ENCODE measurements at places on chromosomes 4 and X.

- no peak for DNase-seq
Measured at GRCh38 chrX:46228389-46228788, 316.8 kb downstream of the ZNF674 start.

DNA sequence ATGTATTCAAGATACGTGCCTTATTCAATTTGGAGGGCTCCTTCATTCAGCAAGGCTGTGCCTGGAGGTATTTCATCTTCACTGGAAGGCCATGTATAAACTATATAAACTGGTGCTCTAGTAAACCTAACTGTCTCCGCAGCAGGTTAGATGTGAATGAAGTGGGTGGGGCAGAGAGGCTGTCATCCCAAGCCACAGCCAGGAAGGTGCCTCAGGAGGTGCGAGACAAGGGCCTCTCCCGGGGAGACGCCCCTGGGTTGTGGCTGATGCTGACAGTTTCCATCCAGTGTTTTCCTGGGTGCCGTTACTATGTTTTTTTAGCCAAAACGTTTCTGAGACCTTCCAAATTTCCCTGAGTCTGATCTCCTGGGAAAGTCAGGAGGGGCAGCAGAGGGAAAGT lies 221.5 kb upstream of the RPL34 start:
- no peak for DNase-seq

DNA sequence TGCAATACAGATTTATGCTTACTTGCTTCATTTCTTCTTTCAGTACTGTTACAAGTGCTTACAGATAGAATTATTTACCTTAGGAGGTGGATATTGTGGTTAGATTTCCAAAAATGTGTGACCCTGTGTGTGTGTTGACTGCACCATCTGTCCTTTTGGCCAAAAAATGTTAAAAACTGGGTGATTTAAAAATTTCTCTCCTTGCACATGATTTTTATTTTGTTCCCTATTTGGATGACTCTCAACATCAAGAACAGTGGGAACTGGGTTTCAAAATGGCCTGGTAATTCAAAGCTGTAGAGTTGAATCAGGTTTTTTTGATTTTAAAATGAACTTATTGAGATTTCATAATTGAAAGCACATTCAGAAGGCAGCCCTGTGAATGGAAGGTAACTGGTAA lies 1132.9 kb downstream of the RAPGEF2 start:
- no peak for DNase-seq

DNA sequence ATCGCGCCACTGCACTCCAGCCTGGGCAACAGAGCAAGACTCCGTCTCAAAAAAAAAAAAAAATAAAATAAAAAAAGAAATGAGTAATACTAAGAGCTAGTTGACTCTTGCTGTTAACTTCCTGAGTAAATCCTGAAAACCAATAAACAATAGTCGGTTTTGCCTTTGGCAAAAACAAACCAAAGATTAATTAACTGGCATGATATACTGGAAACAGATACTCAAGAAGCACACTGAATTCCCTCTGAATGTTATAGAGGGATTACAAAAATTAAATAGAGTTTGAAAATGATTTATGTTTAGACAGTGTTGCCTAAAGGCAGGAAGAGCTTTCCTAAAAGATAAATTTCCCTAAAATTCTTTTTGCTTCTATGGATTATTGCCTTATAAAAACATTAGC lies 1702.3 kb downstream of the STIM2 start:
- DNase-seq, result no peak

DNA sequence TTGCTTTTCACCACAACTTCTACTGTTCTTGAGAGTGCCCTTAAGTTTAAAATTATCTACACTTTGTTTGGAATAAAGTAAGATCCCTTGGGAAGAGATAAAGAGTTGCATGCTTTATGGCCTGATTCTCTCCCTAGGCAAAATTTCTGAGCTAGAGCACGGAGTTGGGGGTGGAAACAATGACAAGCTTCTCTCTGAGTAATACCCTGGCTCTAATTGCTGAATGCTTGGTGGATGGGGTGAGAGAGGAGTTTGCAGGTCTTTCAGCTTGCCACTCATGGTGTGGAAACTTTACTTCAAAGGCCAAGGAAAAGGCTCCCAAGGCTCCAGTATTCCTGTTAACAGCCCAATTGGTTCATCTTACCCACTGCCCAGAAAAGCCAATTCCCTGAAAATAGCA lies 26.1 kb upstream of the PRDM8 start:
- no peak for DNase-seq

DNA sequence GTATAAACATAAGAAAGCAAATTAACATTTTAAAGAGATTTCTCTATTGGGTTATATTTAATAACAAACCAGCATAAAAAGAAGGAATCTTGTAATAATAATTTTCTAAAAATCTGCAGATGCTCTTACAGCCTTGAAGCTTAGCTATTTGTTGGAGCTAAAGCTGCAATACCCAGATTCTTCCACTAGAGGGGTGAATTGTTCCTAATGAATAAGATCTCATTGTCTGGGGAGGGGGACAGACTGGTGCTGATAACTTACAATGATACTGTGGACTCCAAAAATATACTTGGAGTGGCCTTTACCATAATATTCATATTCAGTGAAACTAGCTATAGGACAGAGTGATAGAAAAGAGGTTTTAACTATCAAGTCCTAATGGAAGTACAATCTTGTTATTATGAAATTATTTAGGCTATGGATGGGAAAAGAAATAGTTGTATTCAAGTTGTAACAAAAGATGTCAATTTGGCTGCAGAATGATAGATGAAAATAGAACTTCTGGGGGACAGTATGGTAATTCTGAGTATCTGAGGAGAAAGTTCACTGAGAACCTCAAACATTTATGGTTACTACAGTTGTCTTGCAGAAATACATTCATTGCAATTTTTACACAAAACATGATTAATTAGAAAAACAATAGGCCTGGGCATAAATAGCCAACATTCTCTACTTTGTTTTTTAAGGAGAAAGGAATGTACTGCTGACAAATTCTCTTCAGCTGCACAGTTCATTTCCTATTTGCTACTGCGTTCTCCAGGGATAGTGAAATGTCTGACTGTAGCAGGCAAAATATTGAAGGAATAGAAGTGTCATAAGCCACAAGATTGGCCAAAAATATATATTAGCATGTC lies 443.3 kb downstream of the GBA3 start:
- peak; percentile 39 for DNase-seq

DNA sequence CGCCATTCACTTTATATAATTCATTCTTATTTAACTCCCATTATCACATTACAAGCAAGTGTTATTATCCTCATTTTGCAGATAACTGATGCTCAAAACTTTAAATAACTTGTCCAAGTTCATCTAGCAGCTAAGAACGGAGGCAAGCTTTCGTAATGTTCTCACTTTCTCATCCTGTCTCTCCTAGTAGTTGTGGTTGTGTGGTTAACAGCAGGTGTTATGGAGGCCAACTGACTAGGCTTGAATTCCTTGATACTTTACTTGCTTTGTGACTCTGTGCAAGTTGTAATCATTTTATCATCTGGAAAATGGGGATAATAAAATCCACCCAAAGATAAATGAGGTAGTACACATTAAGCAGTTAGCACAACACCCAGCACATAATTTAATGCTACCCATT lies 109.9 kb upstream of the PTPN13 start:
- no peak for DNase-seq

DNA sequence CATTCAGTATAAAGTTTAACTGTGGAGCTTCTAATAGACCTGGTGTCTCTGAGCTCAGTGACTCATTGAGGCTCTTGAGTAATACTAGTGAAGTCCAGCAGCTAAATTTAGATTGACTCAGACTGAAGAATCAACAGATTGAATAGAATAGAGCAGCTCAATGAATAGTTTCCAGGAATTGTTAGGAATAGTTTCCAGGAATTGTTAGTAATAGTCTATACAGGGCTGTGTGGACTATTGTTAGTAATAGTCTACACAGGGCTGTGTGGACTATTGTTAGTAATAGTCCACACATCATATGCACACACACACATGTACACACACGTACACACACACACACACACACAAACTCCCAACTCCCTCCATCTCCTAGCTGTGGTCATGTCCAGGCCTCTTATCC lies 3.0 kb downstream of the GIMD1 start:
- DNase-seq, result no peak

DNA sequence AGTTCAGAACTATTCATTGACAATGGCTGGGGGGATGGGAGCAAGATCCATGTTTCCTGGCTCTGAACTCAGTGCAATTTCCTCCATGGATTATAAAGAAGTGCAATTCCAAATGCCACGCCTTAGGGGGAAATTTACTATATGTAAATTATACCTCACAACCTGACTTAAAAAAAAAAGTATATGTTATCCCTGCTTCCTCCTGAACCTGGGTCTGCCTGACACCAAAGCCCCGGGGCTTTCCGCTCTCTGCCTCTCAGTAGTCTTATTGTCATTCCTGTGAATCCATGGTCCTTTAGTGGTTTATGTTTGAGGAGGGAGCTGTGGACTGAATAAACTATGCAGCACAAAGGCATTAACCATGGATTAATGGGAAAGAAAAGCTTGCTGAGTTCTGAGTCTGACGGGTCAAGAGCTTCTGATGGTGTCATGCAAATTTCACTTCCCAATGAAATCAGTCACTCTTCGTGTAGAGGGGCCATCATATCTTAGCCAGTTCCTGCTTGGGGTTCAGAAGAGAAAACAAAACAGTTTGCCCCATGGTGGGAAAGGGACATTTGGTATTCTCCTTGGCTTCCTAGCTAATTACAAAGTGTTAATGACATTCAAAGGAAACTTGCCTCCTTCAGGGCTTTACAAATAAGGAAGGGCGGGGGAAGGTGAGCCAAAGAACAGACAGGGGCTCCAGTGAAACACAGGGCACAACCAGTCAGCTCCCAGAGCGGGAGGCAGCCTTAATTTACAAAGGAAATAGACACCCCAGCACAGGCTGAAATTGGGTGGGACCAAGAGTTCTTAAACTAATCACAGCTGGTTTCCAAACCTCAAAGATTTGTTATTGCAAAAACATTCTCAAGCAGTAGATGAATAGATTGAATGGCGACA lies 14.3 kb downstream of the FAM9C start:
- DNase-seq, result no peak

GRCh38 chr4:3640587-3640962 lies 108.4 kb upstream of the LRPAP1 start:
- no peak for DNase-seq

GRCh38 chr4:99960648-99961047 lies 10.6 kb upstream of the H2AZ1 start:
- no peak for DNase-seq

Measured in neural crest cell (in vitro differentiated cells).